ENCODE measurements at places on chromosomes 1 and 21. TPM values are rescaled to one million over a fixed set of nuclear protein-coding genes. Genes with fewer than 3 reads are reported as not detected.

The MRPS15 gene
- polyA plus RNA-seq = 68.1 TPM

The S100A8 gene
- polyA plus RNA-seq = 3,241 TPM

The HOOK1 gene
- not detected for polyA plus RNA-seq

The TMEM52 gene
- not detected for polyA plus RNA-seq

The CNN3 gene
- 0.08 TPM for polyA plus RNA-seq

The TMOD4 gene
- 0.46 TPM for polyA plus RNA-seq

The S100A5 gene
- polyA plus RNA-seq = 1.3 TPM

The LRRC42 gene
- 7.3 TPM for polyA plus RNA-seq

The PDC gene
- polyA plus RNA-seq = not detected

The PSMB2 gene
- 35.1 TPM for polyA plus RNA-seq

The U2AF1 gene
- 39.3 TPM for polyA plus RNA-seq

The LYPD8 gene
- polyA plus RNA-seq = 0.17 TPM

The CCDC181 gene
- not detected for polyA plus RNA-seq

The DENND2D gene
- 22.4 TPM for polyA plus RNA-seq

The LRRC38 gene
- not detected for polyA plus RNA-seq

The GBP4 gene
- 10.3 TPM for polyA plus RNA-seq

The FAM110D gene
- not detected for polyA plus RNA-seq

The NHLH2 gene
- polyA plus RNA-seq = not detected

The SYCP1 gene
- polyA plus RNA-seq = not detected

The ITLN1 gene
- 1.2 TPM for polyA plus RNA-seq

The FCER1G gene
- polyA plus RNA-seq = 2,686 TPM

The CDC7 gene
- 1.5 TPM for polyA plus RNA-seq

The APCS gene
- not detected for polyA plus RNA-seq

The ASTN1 gene
- not detected for polyA plus RNA-seq

The TMPRSS15 gene
- polyA plus RNA-seq = not detected

The SUMO3 gene
- 112 TPM for polyA plus RNA-seq

The STRIP1 gene
- polyA plus RNA-seq = 33.6 TPM

The PRMT2 gene
- polyA plus RNA-seq = 77.2 TPM

The ILDR2 gene
- not detected for polyA plus RNA-seq

The ADAMTS1 gene
- not detected for polyA plus RNA-seq

The NHLH1 gene
- 1.0 TPM for polyA plus RNA-seq

The ADAM30 gene
- polyA plus RNA-seq = not detected

The SPATA17 gene
- polyA plus RNA-seq = 0.28 TPM

The C1QC gene
- polyA plus RNA-seq = 0.74 TPM

The PTAFR gene
- polyA plus RNA-seq = 331 TPM

The LIN28A gene
- not detected for polyA plus RNA-seq

The WNT2B gene
- not detected for polyA plus RNA-seq

The AKNAD1 gene
- not detected for polyA plus RNA-seq

The KCNK1 gene
- polyA plus RNA-seq = not detected

The PLCH2 gene
- not detected for polyA plus RNA-seq

The CLDN14 gene
- not detected for polyA plus RNA-seq

The MRPS6 gene
- 19.9 TPM for polyA plus RNA-seq

The CD1E gene
- polyA plus RNA-seq = 3.3 TPM

The SLC30A10 gene
- not detected for polyA plus RNA-seq

The BRDT gene
- not detected for polyA plus RNA-seq

The ETV3 gene
- 6.3 TPM for polyA plus RNA-seq

The AUNIP gene
- 0.44 TPM for polyA plus RNA-seq

The WNT4 gene
- not detected for polyA plus RNA-seq

The NPPA gene
- not detected for polyA plus RNA-seq

The LRRC71 gene
- polyA plus RNA-seq = not detected

The ZNF124 gene
- polyA plus RNA-seq = 5.5 TPM

The PSRC1 gene
- polyA plus RNA-seq = 25.5 TPM

Data from CD14-positive monocyte (primary cell).